ENCODE measurements at places on chromosomes 4 and X.

- DNase-seq = peak; percentile 5
These were observed 807 bp downstream of the PGRMC1 start for GRCh38 chrX:119236623-119237561.

- no peak for DNase-seq
These were observed at the start of gene XKRX for GRCh38 chrX:100928660-100929613. Gene XKRX, minus strand, starts transcription at chrX:100928917. Its CDS starts 613 bp downstream, at chrX:100928304.

DNA sequence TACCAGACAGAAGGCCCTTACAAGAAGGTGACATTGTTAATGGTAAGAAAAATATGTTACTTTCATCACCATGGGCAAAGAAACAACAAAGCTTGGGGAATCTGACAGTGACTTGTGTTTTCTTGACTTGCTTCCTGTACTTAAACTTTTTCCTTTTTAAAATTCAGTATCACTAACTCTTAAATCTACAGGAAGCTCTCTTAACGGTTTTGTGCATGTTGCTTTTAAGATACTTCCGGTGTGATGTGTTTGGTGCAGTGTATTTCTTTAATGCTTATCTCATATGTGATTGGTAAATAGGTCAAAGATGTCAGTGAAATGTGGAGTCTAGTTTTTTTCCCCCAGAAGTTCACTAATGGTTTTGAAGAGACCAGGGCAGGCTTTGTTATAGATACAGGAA is 45.2 kb downstream of the ADH5 start:
- DNase-seq = no peak

DNA sequence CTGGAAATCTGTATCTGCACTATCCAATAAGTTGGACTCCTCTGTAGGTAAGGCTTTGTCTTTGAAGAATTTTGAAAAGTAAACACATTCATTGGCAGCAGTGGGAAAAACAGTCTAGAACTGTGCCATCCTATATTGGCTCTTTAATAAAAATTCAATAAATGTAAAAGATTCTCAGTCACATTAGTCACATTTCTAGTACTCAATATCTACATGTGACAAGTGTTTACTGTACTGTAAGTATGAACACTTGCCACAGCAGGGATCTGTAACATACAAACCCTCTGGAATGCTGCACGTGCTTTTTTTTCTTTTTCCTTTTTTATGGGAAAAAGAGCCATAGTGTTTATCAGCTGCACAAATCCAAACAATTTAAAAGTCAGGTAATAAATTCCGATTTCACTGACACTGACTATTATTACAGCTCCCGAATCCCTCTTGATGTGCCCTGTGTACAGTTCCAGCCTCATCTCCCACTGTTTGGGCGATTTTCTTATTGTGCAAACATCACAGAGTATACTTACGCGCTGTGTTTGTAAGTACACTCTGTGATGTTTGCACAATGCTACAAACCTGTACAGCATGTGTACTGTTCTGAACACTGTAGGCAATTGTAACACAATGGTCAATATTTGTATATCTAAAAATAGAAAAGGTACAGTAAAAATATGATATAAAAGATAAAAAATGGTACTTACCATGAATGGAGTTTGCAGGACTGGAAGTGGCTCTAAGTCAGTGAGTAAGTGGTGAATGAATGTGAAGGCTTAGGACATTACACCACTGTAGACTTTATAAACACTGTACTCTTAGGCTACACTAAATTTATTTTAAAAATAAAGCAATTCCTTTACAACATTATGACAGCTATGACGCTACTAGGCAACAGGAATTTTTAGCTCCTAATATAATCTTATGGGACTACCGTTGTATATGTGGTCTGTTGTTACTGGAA is 8.7 kb downstream of the PYURF start:
- no peak for DNase-seq

GRCh38 chr4:127732623-127733328 is 2.6 kb downstream of the SLC25A31 start:
- no peak for DNase-seq

DNA sequence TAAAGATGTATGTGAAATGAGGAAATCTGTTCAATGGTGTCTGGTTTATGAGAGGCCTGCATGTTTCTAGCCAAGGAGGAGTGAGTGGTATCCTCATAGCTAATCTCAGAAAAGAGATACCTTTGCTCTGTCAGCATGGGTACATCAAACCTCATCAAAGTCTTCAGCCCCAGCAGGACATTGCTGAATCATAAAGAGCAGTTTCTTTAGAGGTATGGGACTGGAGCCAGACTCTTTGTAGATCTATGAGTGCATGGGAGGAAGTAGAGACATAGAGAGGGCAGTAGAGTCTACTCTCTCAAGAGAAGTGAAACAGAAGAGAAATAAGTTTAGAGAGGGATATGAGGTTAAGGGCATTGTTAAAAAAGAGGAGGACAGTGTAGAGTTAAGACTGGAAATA is 1950.9 kb downstream of the ARAP2 start:
- no peak for DNase-seq

DNA sequence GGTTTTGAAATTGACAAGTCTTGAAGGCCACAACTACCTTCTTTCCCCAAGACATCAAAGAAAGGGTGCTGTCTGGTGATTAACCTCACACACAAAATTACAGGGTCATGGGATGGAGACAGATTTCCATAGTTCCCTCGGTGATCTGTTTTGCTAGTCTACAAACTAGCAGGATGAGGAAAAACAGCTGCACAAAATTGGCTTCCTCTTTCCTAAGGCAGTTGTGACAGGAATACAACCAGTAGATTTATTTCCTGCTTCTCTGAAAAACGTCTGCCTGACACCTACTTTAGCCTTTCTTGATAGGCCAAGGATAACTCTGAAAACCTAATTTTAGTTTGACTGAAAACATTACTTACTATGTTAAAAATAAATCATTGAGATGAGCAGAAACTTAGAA is 39.6 kb downstream of the DKK2 start:
- DNase-seq = no peak

- DNase-seq = no peak
These were observed 82.9 kb downstream of the DKK2 start for GRCh38 chr4:106953036-106953705.

DNA sequence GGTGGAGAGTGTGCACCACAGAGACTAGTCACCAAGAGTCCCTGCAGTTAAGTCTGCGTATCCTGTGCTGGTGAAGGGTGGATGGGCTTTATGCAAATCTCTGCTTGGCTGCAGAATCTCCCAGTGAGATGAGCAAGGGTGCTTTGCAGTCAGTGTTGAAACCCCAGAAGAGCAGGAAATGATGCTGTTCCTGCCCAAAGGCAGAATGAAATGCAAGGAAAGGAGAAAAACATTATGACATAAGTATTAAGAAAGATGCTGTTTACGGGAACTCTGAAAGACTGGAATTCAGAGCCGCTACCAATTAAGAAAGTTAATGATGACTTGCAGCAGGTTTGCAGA is 25.4 kb upstream of the ACSL1 start:
- DNase-seq = peak; percentile 96

DNA sequence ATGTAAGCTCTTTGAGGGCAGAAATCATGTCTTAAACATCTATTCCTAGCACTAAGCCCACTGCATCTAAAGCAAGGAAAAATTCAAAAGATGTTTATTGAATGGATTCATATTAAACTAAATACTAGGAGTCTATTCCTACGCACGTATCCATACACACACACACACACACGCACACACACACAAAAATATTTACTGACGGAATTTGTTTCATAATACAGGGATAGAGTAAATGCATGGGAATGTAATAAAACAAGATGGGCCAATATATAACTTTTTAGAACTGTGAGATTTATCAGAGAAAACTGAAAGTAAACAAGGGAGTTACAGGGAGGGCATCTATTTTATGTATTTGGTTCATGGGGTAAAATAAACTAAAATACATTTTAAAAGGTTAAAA is 57.6 kb downstream of the WDFY3 start:
- DNase-seq = no peak

DNA sequence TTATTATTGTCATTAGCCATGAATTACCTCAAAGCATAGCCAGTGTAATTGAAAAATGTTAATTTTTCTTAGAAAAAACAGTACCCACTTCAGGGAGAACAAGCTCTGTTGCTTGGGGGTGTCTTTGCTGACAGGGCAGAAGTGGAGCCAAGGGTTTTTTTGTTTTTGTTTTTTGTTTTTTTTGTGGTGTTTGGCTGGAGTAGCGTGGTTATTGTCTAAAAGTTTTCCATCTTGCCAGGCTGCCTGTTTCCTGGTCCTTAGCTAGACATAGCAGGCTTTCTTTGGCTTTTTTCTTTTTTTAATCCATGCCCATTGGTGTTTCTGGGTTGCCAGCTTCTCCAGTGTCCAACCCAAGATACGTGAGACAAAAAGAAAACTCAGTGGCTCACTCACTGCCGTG is 61.5 kb downstream of the CASP3 start:
- no peak for DNase-seq

DNA sequence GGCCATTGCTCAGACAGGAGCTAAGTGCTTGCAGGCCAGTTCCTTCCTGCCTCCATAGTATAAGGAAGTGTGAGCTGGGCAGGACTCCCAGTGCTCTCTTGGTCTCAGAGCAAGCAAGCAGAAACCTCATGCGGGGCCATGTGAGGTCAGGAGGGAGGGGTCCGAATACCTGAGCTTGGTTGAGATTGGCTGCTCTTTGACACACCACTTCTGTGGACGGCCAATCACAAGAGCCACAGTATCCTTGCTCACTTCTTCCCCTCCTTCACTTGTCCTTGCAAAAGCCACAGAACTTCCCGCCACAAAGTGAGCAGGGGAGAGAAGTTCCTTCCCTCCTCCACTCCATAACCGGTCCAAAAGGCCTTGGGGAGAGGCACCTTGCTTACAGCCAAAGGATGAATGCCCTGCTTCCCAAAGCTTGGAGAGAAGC is 56.7 kb downstream of the PRPS1 start:
- DNase-seq = peak; percentile 76

- no peak for DNase-seq
These were observed 350.1 kb downstream of the AR start for GRCh38 chrX:67893931-67894330.

DNA sequence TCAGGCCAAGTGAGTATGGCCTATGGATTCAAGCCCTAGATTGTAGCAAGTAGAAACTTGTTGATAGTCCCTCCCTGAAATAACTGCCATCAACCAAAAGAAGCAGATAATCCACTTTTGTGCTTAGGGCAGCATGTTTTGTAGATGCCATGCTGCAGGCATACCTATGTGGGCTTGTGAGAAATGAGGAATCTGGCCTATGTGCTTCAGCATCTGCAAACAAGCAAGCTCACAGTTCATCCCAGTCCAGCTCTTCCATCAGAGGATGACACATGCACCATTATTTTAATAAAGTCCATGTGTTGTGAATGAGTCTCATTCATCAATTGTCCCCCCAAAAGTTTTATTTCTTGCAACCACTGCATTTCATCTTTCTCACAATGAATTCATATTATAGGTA is 421.9 kb upstream of the DIPK2B start:
- no peak for DNase-seq

DNA sequence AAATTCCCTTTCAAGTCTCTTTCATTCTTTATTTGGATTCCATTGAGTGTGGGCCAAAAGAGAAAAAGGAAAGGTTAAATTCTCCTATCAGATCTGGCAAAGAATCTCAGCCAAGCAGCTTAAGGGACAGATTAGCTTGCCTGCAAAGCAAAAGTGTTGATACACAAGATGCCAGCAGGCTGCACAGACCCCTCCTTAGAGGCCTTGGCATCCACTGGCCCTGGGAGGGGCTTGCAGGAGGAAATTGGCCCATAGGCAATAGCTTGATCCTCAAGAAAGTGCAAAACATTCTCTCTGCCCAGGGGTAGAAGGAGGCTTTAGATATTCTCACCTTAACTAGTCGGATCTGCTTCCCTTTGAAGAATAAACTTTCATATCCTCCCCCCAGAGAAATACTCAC is 300.4 kb upstream of the CPEB2 start:
- no peak for DNase-seq

DNA sequence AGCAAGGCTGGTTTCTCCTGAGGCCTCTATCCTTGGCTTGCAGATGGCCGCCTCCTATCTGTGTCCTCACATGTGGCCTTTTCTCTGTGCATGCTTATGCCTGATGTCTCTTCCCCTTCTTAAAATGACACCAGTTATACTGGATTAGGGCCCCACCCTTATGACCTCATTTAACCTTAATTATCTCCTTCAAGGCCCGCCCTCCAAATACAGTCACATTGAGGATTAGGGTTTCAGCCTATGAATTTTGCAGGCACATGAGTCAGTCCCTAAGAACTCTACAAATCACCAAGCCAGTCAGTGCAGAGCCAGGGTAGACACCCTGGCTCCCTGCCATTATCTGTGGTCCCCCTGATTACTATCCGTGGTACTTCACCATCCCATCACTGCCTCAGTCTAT is 51.6 kb downstream of the MAML3 start:
- peak; percentile 48 for DNase-seq

DNA sequence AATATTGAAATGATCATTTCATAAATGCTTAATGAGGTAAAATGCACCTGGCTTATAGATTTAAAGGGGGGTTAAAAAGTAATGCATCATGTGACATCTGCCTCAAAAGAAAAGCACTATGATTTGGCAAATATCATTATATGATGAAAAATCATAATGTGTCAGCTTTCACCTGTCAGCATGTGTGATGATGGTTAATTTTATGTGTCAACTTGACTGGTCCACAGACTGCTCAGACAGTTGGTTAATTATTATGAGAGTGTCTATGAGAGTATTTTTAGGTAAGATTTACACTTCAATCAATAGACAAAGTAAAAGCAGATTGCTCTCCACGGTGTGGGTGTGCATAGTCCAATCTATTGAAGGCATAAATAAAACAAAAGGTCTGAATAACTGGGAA is 1986.7 kb downstream of the PCDH7 start:
- no peak for DNase-seq

DNA sequence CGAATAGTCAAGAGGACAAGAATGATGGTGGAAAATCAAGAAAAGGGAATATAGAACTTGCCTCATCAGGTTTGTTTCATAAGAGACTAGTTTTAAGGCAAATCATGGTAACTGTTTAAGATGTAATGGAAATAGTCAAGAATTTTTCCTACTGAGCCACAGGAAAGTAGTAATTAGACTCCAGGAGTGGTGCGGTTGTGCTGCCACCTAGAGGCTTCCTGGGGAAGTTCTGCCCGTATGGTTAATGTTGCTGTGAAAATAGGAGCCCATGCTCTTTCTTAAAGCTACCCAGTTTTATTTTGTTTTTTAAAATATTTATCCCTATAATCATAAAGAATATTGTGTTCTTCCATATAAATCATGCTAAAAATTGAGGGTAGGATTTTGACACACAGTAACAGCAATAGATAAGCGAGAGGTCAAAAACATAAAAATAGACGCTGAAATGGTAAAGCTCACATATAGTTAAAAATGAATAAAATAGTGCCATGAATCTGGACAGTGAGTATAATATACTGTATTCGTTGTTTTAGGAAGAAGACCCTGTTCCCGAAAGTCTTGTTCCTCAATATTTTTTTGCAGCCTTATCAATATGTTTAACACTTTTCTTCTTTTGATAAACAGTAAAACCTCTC is 87.0 kb downstream of the PHOX2B start:
- peak; percentile 54 for DNase-seq

GRCh38 chr4:41050116-41050515 is 164.2 kb downstream of the APBB2 start:
- DNase-seq = no peak

GRCh38 chr4:6694177-6694901 is 661 bp downstream of the S100P start:
- DNase-seq = no peak

All from CD14-positive monocyte (primary cell).